Activated CD4-positive, alpha-beta T cell treated with anti-CD3 and anti-CD28 coated beads, Interleukin-2, Interleukin-6, amounts not matched to agents 100 ng/mL and 50 ng/mL, durations not matched to agents 16 hours and 8 hours (primary cell): ENCODE measurements at places on chromosomes 7 and 10.

DNA sequence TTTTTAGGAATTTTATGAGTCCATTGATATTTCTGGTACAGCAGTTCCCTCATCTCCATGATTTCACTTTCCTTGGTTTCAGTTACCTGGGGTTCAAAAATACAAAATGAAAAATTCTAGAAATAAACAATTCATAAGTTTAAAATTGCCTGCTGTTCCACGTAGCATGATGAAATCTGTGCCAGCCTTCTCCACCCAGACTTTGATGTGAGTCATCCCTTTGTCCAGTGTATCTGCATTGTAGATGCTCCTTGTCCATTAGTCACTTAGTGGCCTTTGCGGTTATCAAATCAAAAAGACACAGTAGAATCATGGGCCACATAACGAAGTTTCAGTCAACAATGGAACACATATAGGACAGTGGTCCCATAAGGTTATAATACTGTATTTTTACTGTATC, 286.9 kb downstream of the PTEN start:
- DNase-seq = no peak

- DNase-seq = no peak
Measured at GRCh38 chr7:114925434-114925833, 3.5 kb downstream of the MDFIC start.

DNA sequence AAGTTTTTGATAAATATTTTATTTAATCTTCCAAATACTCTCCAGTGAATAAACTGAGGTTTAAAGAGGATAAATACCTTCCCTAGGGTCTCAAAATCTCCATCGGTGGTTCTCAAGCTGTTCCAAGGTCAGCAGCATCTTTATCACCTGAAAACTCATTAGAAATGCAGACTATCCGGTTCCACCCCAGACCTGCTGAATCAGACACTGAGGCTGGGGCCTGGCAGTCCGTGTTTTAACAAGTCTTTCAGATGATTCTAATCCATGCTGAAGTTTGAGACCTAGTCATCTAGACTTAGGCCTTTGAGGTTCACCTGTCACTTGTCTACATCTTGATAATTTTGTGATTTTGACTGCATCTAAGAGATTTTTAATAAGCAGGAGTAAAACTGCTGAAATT, 37.5 kb downstream of the PLEKHA8 start:
- no peak for DNase-seq

DNA sequence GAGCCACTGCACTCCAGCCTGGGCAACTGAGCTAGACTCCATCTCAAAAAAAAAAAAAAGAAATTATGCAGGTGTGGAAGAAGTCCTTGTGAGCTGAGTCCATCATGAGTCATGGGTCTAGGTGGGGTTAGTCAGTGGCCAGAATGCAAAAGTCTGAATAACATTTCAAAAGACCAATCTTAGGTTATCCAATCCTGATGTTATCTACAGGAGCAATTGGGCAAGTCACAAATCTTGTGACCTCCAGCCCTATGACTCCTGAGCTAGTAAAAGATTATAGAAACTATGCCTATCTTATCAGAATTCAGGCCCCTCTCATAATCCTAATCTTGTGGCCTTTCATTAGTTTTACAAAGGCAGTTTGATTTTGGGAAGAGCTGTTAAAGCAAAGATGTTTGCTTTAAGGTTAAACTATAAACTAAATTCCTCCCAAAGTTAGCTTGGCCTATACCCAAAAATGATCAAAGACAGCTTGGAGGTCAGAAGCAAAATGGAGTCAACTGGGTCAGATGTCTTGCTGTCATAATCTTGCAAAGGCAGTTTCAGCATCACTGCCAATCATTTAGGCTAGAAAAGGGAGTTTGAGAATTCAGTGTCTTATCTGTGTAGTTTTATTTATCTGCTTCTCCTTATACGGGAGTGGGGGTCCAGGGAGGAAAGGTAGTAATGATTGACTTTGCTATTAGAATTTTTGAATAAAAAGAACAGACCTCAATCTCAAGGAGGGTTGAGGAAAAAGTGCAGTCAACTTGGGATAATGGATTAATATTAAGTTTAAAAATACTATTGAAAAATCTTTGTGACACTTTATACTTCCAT, 71.2 kb upstream of the TRIM24 start:
- no peak for DNase-seq

- DNase-seq = no peak
Measured at GRCh38 chr7:137669706-137670105, 177.1 kb downstream of the DGKI start.

GRCh38 chr10:86678999-86679792, 10.9 kb downstream of the LDB3 start:
- no peak for DNase-seq

DNA sequence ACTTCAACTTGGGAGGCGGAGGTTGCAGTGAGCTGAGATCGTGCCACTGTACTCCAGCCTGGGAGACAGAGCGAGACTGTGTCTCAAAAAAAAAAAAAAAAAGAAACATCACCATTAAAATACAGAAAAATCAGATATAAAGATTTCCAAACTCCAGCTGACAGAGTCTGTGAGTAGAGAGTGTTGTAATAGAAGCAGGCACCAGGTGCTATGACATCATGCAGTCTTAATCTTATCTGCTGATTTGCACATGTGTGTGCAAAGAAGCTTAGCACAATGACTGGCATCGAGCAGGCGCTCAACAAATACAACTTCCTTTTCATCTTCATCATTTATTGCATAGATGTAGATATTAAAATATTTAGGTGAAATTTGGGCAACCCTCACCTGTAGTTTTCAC, 92.2 kb downstream of the PRKCQ start:
- no peak for DNase-seq

DNA sequence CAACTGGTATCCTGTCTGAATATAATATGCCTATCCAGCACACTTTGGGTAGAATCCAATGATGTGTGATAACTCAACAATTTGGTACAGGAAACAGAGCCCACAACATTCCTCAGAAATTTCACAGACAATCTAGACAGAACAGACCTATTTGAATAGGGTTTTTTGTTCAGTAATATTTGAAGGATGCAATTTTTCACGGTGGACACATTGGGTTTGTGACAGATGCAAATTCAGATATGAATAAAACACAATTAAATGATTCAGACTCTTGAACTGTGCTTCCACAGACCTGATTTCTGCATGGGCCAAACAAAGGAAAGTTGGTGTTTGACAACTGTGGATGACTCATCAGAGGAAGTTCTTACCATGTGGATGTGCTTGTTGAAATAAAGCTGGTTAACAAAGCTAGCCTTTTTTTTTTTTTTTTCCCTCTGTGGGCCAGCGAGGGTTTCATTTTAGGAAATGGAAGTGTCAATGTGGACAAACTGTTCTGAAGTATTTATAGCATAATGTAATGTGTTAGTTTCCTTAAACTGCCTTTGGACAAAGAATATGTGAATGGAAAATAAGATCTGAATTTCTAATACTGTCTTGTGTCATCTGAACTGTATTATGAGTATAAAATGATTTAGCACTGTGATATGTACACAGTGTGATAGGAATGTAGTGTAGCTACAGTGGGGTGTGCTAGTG, 43.2 kb upstream of the FAM133B start:
- peak; percentile 84 for DNase-seq

GRCh38 chr7:132941905-132942304, 140.0 kb downstream of the CHCHD3 start:
- DNase-seq = no peak

DNA sequence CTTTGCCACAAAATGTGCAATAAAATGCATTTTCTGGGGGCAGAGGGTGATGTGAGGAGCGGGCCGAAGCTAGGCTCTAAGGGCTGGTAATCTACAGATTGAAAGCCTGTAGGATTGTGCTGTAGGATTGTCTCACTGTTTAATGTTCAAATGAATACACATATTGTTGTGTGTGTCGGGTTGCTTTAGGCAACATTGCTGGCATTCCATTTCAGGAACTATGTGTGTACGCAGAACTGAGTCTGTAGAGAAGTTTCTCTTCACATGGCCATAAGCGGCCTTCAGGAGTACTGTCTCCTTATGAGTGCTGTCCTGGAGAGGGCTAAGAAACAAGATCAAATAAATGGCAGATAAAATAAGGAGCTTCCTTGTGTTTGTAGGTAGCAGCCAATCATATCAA, 540.2 kb downstream of the GATA3 start:
- no peak for DNase-seq

DNA sequence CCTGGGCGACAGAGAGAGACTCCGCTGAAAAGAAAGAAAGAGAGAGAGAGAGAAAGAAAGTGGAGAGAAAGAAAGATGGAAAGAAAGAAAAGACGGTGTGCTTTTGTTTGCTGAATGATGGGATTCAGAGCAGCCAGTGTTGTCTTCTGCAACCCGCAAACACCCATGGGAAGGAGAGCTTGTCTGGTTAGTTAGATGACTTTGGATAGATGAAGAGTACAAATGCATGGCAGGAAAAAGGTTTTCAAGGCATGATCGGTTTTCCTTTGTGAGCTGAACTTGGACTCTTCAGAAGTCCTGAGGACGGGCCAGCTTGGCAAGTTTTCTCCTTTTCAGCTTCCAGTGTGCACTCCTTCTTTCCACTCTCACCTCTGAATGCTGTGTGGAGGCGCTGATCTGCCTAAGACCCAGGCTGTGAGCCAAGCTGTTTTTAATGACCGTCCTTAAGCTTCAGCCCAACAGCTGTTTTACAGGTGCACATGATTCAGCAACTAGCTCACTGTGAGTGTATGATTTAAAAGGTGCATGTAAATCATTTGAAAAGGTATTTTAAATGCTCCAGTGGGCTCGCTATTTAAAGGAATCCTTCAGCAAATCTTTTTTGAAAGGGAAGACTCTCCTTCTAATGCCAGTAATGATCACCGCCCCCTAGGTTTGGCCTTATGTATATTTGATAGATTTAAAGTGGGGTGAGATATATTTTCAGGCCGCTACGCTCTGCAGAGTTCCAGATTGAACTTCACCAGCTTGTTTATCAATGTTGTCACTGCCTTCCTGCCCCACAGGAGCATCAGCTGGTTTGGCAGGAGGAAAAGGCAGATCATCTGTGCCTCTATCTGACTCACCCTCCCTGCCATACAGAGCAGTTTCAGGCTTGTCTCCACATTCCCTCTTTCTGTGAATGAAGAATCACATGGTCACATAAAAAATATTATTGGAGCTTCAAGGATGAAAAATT, 115.0 kb downstream of the PLXDC2 start:
- DNase-seq = no peak

DNA sequence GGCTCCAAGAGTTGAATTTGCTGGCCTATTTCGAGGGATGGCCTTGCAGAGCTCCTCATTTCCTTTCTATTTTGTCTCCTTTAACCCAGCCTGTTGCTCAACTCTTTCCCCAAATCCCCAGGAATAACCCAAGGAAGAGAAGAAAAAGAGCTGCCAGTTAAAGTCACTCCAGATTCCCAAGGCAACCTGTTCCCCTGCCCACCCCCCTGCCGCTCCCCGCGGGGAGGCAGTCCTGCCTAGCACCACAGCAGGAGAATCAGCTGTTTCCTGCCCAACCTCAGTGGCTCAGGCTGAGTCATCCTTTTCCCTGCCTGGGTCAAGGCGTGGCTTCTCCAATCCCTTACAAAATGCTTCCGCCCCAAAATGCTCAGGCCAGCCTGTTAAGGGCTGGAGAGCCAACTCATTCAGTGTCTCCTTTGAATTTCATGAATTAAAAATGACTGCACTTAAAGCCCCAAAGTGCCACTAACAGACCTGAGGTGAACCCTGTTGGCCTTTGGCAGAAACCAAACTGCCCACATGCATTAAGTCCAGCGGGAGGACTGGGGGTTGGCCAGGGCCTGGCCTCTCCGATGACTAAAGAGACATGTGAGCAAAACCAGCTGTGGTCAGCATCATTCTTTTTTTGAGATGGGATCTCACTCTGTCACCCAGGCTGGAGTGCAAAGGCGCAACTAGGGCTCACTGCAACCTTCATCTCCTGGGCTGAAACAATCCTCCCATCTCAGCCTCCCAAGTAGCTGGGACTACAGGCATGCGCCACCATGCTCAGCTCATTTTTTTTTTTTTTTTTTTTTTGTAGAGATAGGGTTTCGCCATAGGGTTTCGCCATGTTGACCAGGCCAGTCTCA, 83.2 kb upstream of the KIF5B start:
- peak; percentile 62 for DNase-seq

- no peak for DNase-seq
Measured at GRCh38 chr10:113047963-113048781, 98.1 kb downstream of the TCF7L2 start.

- DNase-seq = no peak
Measured at GRCh38 chr10:35027567-35027966, 62.6 kb downstream of the CUL2 start.

GRCh38 chr10:89470628-89471027, 56.3 kb downstream of the IFIT5 start:
- no peak for DNase-seq

DNA sequence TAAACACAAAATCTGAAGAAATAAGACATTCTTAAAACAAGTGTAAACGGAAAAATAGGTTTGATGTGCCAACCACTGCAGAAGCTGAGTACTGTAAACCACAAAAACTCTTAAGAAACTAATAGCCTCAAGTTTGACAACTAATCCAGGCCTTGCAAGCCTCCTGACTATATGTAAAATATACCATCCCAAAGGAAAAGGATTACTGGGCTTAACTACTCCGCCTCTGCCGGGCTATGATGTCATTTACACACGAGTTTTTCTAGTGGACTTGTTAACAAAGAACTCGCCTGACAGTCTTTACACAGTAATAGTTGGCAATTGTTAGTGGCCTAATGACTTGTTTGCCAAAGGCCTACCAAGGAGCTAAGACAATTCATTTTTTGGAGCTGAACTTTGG, 2.1 kb downstream of the KIF5B start:
- DNase-seq = peak; percentile 20

GRCh38 chr7:30143748-30144251, 9.0 kb downstream of the MTURN start:
- no peak for DNase-seq

DNA sequence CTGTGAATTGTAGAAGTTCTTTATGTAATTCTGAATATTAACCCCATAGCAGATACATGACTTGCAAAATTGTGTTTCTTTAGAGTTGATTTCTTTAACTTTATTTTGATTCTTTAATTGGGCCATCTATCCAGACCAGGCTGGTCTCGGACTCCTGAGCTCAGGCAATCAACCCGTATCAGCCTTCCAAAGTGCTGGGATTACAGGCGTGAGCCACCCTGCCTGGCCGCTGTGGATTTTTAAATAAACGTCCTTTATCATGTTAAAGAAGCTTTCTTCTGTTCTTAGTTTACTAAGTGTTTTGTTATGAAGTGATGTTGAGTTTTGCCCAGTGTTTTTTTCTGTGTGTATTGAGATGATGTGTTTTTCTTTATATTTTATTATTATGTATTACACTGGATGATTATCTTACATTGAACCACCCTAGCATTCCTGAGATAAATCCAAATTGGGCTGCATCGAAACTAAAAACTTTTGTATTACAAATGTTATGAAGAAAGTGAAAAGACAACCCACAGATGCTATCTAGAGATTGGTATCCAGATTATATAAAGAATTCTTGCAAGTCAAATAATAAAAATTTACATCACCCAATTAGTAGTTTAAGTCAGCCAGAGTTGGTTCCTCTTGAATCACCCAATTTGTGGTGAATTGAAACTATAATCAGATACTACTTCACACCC, 118.1 kb downstream of the TPST1 start:
- no peak for DNase-seq

GRCh38 chr10:129491123-129491734, 24.2 kb downstream of the MGMT start:
- DNase-seq = no peak
